Inflammatory macrophage (primary cell): ENCODE measurements at places on chromosomes 4 and X.

GRCh38 chr4:175951794-175952193 is 113.8 kb upstream of the WDR17 start:
- no peak for DNase-seq

GRCh38 chrX:149036086-149036485 is 469.0 kb downstream of the IDS start:
- no peak for DNase-seq

DNA sequence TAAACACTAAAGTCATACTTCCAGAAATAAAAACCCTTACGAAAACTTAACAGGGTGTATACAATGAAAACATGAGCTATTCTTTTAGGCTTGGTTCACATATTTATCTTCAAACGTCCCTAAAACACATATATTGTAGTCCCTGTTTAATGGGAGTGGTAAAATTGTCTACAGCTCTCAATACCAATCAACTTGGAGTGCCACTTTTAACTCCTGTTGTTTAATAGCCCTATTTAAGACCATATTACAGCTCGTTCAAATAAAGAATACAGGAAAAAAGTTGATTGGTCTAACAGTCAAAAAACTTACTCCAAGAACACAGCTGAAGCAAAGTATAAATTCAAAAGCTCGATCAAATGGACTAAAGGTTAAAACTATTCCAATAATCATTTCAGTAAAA is 3.9 kb downstream of the UBE2D3 start:
- DNase-seq, result no peak

DNA sequence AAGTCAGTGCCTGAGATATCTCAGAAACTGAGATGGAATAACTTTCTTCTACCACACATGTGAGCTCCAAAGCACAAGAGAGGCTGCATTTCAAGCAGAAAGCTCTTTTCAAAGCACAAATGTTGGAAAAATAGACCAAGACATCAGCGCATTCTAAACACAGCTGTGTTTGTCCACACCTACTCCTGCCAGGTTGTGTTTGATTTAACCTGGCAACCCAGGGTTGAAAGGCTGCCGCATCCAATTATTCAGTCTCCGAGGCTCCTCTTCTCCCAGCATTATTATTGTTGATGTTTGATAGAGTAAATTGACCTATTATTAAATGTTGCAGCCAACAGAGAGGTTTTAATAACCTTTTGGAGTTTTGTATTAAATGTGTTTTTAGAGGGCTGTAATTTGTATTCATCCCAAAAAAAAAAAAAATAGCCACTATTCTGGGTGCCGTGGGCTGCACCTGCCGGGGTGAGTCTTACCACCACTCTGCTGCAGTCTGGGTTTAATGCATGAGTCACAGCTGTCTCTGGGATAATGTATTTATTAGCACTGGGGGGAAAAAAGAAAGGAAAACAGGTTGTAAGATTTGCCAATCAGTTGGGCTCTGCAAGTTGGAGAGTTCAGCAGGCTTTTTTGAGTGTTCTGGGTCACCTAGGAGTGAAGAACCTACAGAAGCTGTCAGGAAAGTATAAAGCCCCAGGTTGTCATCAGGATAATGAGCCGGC is 105.2 kb upstream of the NOCT start:
- DNase-seq, result no peak

- no peak for DNase-seq
Measured at GRCh38 chr4:27412613-27413012, 552.0 kb downstream of the STIM2 start.

DNA sequence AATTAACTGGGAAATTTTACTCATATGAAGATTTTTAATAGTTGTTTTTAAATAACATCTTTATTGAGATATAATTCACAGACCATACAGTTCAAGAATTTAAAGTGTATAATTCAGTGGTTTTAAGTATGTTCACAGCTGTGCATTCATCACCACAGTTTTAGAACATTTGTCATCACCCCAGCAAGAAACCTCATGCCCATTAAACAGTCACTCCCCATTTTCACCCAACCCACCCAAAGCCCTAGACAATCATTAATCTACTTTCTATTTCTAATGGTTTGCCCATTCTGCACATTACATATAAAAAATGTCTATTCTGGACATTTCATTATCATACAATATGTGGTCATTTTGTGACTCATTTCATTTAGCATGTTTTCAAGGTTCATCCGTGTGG is 2.8 kb downstream of the UPRT start:
- DNase-seq, result no peak

GRCh38 chrX:40508560-40508959 is 72.2 kb upstream of the ATP6AP2 start:
- no peak for DNase-seq

GRCh38 chrX:136061286-136061685 is 76.1 kb downstream of the SLC9A6 start:
- DNase-seq, result no peak

DNA sequence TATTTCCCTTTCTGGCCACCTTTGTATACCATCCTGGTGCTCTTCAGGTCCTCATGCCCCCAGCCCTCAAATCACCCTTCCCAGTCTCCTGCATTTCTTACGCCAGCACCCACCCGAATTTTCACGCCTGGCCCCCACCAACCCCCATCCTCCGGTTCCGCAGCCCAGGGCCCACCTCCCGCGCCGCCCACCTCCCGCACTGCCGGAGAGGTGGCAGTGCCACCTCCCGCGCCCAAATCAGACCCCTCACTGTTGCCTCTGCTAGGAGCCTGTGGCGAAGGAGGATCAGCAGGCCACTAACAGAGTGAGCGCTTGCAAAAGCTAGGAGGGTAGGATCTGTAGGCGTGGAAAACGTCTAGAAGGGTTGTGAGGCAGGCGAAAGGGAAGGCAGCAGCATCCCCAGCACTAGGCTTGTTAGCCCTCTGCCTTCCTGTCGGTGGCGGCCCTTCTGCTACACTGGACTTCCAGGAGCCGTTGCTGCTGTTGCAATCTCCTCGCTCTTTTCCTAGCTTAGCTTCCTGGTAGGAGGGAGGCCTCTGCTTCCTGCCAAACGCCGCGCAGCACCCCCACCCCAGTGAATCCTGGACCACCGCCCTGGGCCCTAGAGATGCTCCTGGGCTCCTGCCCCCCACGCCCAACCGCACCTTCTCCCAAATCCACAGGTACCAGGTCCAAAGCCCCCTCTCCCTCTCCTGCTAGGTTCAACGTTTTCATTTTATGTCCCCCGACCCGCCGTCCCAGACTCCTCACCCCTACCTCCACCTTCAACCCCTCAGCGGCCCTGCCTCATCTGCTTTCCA is 51.0 kb downstream of the SPIN2B start:
- DNase-seq, result no peak

- no peak for DNase-seq
Measured at GRCh38 chr4:163157157-163157556, 9.5 kb downstream of the NAF1 start.

GRCh38 chr4:141797966-141798365 is 161.6 kb downstream of the IL15 start:
- DNase-seq, result no peak

GRCh38 chr4:153555730-153556434 is 89.7 kb downstream of the TMEM131L start:
- no peak for DNase-seq

DNA sequence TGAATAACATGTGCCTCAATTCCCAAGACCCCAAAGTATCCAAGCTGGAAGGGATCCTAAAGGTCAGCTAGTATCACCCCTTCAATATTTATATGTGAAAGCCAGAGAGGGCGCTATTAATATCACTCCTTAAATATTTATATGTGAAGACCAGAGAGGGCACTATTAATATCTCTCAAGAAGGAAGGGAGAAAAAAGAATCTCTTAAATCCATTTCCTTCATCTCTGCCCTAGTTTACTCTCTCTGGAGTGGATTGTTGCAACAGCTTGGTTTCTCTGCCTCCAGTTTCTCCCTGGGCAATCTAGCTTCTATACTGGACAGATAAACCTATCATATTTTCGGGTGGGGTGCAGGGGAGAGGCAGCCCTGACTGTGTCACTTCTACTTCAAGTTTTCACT is 31.6 kb upstream of the MSN start:
- no peak for DNase-seq

GRCh38 chr4:188032583-188032982 is 37.0 kb downstream of the ZFP42 start:
- DNase-seq, result no peak

DNA sequence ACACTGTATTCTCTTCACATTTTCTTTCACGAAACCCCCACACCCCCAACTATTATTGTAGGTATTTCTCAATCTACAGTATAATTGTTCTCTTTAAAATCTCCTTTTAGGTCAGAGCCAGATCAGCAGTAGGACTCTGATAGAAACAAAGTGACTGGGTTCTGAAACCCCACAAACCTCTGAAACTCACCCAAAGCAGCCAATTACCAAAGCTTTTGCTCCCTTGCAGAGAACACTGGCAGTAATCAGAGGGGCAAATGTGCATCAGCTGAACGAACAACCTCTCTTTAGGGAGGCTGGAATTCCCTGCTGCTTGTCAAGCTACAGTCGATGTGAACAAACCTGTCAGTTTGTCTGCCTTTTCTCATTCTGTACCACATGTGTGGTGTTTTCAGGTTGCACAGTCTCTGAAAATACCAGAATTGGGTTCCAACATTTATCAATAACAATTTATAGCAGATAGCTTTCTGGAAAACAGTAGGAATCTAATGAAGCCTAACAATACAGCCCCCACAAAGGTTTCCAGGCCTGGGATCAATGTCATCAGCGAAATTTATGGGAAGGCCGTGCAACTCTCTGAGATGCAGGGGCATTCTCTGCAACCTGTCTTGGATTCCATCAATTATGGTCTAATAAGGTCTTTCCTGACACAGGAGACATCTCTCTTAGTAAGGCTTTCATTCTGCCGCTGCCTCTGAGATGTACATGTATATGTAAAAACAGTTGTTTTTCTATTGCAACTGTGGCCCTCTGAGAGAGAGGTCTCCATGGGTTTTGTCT is 395.9 kb downstream of the GPAT3 start:
- DNase-seq, result no peak

DNA sequence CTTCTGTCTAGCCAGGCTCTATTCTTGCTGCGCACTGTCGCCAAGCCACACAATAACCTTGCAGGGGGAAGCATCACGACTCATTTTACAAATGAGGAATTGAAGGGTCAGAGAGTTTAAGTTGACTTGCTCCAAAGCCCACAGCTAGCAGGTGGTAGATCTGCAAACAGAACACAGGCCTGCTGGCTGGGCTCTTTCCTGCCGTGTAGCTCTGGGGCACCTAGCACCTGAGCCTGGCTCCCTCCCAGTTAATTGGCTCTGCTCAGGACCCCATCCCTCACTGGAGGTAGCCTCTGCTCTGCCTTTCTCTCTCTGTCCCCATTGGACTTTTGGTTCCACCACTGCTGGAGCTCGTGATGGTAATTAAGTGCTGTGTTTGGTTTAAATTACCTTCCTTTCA is 98.5 kb downstream of the NSUN7 start:
- DNase-seq, result peak; percentile 9

DNA sequence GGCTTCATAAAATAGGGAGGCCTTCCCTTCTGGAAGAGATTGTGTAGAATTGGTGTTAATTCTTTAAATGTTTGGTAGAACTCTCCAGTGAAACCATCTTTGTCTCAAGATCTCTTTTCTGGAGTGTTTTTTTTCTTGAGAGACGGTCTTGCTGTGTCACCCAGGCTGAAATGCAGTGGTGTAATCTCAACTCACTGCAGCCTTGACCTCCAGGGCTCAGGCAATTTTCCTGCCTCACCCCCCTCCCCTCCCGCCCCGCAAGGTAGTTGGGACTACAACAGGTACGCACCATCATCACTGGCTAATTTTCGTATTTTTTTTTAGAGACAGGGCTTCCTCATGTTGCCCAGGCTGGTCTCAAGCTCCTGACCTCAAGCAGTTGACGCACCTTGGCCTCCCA is 12.1 kb downstream of the SMS start:
- DNase-seq, result no peak

DNA sequence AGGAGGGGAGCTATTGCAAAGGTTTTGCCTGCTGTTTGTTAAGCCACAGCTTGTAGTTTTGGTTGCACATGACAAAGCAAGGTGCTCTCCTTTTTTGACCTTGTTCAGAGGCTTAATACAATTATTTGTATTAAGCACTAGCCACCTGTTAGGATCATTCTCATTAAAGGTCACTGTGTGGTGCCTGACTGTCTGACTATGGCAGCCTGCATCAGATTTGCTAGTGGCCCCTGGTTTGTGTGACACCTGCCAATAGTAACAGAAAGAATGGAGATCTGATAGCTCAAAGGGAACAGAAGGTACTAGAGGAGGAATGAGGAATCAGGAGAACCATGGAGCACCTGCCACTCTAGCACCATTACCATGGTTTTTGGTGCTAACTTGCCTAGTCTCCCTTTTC is 102.5 kb downstream of the POLA1 start:
- no peak for DNase-seq

- no peak for DNase-seq
Measured at GRCh38 chr4:84167564-84167963, 331.5 kb downstream of the NKX6-1 start.

- no peak for DNase-seq
Measured at GRCh38 chr4:105426187-105426897, 47.5 kb downstream of the PPA2 start.

DNA sequence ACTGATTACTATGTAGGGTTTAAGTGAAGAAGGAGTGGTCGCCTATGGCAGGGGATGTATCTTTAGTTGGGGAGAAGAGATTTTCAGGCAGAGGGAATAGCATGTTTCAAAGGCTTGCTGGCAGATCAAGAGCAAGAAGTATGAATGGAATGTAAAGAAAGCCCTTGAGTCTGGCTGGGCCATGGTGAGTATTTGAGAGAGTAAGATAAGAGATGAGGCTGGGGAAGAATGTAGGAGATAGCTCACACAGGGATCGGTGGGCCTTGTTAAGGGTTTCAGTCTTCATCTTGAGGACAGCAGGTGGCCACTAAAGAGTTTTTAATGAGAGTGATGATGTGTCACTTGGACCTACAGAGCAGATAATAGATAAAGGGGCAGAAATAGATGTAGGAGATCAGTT is 319.1 kb upstream of the RPS6KA3 start:
- DNase-seq, result no peak

DNA sequence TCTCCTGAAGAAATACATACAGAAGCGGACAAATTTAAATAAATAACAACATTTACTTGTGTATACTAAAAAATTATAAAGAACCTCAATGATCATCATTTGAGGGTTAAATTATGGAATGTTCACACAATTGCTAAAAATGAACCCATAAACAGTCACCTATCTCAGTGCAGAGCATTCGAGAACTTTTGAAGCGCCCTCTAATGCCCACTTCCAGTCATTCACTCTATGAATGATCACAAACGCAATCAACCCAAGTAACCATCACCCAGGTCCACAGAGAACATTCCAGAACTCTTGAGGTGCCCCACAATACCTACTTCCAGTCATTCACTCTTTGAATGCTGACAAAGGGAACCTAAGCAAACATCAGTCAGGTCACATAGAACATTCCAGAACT is 103.5 kb upstream of the PLAC1 start:
- peak; percentile 40 for DNase-seq

DNA sequence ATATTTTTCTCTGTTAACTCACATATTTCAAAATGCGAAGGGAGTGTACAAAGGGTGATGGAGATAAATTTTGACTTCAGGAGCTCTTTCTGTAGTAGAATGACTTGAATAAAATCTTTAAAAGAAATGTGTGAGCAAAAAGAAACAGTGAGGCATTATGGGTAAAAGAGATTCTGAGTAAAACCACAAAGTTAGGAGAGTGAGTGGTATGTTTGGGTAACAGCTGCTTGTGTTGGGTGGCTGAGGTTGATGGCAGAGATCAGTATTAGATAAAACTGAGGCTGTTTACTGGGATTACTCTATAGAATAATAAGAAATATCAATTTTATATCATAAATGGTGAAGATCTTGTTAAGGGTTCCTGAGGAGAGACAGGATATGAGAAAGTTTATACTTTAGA is 434.2 kb upstream of the AMOT start:
- DNase-seq, result no peak

GRCh38 chr4:653831-654502 is 20.1 kb downstream of the ATP5ME start:
- no peak for DNase-seq

GRCh38 chr4:101186567-101187184 is 160.7 kb downstream of the PPP3CA start:
- no peak for DNase-seq
